ENCODE measurements at places on chromosomes 7 and 10.

DNA sequence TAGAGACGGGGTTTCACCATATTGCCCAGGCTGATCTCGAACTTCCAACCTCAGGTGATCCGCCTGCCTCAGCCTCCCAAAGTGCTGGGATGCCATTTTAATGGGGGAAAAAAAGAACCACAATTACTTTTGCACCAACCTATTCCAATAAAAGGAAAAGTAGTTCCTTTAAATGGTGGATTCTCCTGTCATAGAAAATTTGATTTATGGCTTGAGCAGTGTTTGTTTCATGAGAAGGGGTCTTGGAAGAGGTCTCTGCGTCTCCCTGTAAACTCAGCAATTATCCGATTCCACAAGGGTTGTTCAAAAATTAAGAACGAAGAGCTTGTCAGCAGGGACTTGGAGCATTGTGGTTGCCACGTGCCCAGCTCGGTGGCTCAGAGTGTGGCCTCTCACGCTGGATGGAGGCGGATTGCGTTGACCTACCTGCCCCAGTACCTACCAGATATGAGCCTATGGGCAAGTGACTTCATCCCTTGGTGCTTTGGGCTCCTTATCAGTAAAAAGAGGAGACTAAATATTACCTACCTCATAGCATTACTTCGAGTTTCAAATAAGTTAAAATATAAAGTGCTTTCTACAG, 2.8 kb upstream of the TRIP6 start:
- DNase-seq: no peak

GRCh38 chr10:25232204-25232603, 57.4 kb downstream of the GPR158 start:
- DNase-seq: no peak

DNA sequence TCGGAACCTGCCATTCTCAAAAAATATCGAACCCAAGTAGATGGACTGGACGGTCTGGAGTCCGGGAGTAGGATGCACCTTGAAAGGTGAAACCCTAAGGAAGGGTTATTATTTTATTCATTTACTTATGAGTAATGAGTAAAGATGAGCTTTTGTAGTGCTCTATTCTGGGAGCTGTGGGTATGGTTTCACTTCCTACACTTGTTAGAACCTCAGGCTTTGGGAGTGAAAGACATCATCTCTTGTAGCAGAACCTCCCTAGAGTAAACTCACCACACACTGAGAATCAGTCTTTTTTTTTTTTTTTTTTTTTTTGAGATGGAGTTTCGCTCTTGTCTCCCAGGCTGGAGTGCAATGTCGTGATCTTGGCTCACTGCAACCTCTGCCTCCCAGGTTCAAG, 389.4 kb upstream of the AUTS2 start:
- DNase-seq: no peak

- no peak for DNase-seq
Measured at GRCh38 chr7:20311743-20312042, 19.0 kb upstream of the ITGB8 start.

DNA sequence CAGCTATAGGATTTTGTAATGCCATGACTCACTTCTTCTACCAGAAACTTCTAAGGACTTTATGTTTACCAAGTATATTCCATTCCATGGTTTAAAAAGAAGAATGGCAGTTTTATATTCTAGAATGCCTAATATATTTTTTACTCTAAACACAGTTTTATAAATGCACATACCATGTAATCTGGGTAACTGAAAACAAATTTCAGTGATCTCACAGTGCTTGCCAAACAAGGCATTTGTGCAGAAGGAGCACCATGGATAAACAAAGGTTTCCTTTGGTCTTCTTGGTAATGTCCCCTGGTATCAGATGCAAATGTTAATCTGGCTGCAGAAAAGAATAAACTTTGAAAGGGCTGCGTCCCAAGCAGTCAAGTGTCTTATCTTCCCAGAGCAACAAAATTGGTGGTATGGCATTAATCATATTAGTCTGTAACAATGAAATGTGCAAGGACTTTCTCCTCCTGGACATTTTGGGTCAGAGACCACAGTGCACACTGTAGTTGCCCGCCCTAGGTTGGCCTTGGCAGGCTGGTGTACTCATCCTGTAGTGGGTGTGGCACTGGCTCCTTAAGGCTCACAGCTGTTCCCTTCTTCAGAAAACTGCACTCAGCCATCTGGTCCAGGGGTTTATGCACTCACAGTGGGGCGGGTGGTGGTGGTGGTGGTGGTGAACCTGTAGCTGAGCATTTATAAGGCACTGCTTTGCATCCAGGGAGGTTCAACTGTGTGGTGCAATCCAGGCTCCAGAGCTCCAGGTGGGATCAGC, 56.7 kb downstream of the LAMB4 start:
- no peak for DNase-seq

DNA sequence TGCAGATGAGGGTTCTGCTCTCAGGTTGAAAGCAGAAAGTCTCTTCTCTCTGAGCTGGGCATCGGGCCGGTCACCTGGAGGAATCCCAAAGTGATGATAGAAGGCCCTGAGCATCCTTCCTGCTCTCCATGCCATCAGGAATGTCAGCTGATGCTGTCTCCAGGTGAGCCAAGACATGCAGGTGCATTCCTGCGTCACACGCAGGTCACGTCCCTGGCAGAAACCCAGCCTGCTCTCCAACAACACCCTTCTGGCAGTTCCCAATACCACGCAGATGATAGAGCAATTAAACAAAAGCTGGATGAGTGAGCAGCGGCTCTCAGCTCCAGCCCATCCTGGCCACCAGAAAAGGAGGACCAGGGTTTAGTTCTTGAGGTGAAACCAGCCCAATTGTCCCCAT, 6.9 kb upstream of the WIPI2 start:
- DNase-seq: no peak

GRCh38 chr7:37344886-37345579, 103.6 kb downstream of the ELMO1 start:
- no peak for DNase-seq

DNA sequence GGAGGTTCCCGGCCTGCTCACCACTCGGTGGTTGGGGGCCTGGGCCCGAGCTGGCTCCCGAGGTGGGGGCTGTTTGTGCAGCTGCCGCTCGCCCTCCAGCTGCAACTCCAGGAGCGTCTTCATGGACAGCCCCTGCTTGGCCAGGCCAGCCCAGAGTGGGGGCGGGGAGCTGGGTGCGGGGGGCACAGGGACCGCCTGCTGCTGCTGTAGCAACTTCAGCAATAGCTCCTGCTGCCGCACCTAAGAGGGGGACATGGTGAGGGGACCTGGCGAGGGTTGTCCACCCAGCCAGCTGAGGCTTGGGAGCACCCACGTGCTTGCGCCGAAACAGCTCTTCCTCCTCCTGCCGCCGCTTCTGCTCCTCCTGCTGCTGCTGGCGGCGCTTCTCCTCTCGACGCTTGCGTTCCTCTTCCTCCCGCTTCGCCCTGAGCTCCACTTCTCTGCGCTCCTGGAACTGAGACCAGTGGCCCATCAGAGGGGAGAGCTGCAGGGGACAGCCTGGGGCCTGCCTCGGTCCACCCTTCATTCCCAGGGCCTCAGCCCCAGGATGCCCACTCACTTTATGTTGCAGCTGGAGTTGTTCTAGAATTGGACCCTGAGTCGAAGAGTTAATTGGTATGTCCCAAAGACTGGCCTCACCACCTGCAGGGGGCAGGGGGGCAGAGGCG, 9.6 kb downstream of the GNB2 start:
- no peak for DNase-seq

- DNase-seq: no peak
Measured at GRCh38 chr7:106957766-106958165, 86.7 kb upstream of the PRKAR2B start.

DNA sequence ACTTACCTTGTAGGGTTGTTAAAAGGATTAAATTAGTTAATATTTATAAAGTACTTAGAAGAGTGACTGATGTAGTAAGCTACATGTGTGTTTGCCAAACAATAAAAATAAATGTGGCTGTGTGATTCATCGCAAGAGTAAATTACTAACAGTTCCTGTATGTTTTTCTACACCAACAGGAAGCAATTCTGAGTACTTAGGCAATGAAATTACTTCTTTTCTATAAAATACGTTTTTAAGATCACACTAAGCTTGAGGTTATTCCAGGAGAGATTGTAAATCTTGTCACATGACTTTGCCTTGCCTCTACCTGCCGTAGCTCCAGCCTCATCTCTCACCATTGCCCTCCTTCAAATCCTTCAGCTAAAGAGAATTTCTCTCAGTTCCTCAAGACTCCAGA, 18.1 kb upstream of the GSTK1 start:
- DNase-seq: no peak

- DNase-seq: no peak
Measured at GRCh38 chr7:12291870-12292269, 80.8 kb downstream of the TMEM106B start.

DNA sequence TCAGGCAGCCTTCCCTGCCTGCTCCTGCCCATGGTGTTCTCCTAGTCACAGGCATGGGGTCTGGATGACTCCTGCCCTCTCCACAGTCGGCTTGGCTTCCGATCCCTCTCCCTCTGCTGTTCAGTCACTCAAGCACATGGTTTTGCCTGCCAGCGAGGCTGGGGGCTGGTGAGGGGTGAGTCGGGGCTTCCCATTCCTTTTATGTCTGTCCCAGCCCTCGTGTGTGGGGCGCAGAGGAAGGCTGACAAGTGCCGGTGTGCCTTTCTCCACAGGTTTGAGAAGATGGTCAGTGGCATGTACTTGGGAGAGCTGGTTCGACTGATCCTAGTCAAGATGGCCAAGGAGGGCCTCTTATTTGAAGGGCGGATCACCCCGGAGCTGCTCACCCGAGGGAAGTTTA, 40.1 kb downstream of the TACR2 start:
- no peak for DNase-seq

DNA sequence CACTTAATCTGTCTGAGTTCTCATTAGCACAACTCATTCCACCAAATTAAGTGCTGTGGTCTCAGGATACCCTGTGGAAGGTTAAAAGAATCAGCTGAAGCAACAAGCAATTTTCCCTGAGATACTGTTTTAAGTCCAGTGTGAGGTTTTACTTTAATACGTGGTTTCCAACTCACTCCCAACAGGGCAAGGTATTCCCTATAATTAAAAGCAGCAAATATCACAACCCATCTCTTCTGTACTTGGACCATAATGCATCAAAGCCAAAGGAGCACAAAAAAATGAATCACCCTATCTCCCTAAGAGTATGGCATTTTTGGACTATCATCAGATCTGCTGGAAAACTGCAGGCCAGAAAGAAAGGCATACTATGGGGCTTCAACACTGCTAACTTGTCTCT, 4.9 kb downstream of the CADPS2 start:
- DNase-seq: no peak

DNA sequence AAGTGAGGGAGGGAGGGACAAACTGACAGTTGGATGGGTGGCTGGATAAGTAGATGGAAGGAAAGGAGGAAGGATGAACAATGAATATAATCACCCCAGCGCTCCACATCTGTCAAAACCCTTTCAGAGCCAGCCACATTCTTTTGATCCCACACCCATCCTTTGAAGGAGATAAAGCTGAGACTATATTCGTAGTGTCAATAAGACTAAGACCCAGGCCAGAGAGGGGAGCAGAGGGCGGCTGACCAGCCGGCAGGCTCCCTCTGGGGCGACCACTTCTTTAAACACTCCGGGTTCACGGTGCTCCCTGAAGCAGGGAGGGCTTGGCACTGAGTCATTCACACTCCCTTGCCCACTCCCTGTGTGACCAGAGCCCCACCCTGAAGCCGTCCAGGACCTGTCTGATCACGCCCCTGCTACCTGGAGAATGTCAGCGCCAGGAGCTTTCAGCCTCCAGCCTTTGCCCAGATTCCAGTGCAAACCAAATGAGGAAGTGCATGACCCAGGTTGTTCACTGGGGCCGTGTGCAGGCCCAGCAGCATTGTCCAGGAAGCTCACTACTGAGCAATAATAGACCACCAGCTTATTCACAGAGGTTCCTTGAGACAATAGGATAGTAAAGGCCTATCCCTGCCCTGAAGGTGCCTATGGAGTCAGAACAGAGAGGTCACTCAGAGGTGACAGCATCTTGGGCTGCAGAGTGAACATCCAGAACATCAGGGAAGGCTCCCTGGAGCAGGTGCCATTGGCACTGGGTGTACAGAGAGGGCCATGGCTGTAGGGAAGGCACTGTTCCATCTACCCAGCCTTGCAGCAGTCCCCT, 34.4 kb downstream of the UNC5B start:
- no peak for DNase-seq

DNA sequence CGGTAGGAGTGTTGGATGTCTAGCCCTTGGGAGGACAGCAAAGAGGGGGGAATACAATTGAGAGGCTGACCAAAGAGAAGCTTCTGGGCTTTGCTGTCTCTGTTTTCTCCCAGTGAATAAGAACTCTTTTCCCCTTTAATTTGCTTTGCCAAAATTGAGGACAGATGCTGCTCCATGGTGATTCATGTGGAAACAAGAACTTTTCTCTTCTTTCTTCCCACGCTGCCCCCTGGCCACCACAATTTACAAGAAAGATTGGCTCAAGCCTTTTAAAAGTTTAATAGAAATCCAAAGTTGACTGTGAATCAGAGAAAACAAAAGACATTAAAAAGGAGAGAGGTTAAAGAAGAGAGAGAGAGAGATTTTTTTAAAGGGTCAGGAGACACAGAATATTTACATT, 49.0 kb downstream of the PRR15 start:
- no peak for DNase-seq

DNA sequence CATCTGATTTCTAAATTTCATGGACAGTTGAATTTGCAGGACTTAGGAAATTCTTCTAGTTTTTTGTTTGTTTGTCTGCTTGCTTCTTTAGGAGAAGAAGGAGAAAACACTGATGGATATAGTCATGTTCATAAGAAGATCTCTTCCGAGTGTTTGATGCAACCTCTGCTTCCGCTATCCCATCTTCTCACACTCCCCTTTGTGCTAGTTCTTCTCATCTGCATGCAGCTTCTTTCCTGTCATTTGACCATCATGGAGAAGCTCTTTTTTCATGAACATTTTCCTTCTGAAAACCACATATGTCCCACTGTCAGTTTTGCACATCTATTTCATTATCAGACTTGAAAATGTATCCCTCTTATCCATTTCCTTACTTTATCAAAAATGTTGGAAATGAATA, 346.9 kb upstream of the PRKCQ start:
- no peak for DNase-seq

DNA sequence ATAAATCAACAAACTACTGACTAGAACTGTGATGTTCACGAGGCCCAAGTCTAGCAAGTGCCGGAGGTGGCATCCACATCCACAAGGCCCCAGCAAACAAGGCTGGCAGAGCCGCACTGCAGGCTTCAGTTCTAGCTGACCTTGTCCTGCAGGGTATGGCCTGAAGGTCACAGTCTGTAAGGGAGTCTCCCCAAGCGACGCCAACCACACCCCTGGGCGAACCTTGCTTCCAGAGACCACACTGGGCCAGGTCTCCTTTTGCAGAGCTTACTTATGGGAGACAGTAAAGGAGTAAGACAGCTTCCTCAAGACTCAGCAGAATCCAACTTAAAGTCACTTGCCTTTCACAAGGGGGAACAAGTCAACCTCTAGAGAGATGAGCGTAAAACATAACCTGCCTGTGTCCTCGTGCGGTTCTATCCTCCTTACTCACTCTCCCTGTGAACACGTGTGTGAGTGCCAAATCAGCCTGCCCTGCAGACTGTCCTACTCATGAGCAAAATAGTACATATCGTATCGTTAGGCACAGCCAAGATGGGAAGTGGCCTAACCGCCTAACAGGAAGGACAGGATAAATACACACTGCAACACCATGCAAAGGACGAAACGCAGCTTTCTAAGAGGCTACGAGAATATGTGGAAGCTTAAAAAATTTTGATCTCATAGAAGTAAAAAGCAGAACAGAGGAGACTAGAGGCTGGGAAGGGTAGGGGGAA, 22.7 kb downstream of the FAM53B start:
- no peak for DNase-seq

GRCh38 chr7:2713370-2713769, 25.4 kb downstream of the AMZ1 start:
- DNase-seq: no peak
